Activated CD4-positive, alpha-beta T cell treated with anti-CD3 and anti-CD28 coated beads, Interleukin-2, amount 10 ng/mL, durations not matched to agents 24 days and 14 days (primary cell): ENCODE measurements at places on chromosomes 1 and 21.

DNA sequence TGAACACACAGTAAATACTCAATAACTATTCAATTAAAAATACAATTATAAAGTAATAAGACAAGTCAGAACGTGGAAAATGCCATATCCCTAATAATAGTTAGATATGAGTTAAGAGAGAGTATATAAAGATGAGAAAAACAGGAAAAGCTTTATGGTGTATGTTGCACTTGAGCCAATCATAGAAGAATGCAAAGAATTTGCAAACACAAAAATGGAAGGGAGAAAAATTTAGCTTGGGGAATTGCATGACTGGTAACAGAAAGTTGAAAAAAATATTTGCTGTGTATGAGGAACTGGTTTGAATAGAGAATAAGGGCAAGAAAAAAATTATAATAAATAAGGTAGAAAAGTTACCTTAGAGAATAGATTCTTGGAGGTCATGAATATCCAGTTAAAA is 739.6 kb upstream of the CXADR start:
- DNase-seq, result no peak

DNA sequence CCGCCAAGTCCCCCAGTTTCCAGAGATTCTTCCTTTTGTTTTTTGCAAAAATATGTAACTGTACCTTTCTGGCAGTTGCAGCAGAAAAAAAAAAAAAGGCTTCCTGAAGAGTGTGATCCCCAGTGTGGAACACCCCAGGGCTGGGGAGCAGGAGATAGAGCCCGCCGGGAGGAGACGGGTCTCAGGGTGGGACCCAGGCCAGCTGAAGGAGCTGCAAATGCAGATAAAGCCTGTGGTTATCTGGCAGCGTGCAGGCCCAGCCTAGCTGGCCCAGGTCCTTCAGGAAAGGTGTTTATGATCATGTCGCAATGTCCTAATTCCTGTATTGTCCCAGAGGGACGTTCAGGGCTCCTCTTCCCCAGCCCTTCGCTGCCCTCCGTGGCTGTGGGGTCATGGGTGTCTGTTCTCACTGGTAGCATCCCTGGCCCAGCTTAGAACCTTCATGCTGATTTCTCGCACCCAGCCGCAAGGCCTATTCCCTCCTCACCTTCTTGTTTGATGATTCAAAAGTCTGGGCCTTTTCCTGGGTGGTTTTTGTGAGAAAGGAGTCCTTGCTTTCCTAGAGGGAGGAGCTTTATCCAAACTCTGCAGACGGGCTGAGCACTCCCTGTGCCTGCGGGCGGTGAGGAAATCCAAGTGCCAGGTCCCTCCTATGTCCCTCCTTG is 26.2 kb downstream of the RNF187 start:
- DNase-seq, result no peak

DNA sequence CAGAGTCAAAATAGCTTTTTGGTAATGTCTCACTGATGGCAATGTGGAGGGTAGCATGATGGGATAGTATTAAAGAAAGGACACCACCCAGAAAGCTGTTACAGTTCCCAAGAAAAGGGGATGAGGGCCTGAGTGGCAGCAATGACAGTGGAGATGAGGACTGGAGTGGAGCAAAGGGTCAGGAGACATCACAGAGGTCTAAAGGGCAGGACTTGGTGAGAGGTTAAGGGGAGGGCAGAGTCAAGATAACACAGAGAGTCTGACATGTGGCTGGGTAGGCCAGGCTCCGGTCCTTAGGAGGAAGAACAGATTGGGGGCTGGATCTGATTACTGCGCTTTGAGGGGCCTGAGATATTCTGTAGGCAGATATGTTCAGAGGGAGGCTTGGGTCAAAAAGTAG is 19.3 kb downstream of the ELF3 start:
- no peak for DNase-seq

GRCh38 chr1:218377143-218377660 is 32.1 kb downstream of the TGFB2 start:
- peak; percentile 82 for DNase-seq

- no peak for DNase-seq
Measured at GRCh38 chr1:151593730-151594129, 18.1 kb upstream of the SNX27 start.

DNA sequence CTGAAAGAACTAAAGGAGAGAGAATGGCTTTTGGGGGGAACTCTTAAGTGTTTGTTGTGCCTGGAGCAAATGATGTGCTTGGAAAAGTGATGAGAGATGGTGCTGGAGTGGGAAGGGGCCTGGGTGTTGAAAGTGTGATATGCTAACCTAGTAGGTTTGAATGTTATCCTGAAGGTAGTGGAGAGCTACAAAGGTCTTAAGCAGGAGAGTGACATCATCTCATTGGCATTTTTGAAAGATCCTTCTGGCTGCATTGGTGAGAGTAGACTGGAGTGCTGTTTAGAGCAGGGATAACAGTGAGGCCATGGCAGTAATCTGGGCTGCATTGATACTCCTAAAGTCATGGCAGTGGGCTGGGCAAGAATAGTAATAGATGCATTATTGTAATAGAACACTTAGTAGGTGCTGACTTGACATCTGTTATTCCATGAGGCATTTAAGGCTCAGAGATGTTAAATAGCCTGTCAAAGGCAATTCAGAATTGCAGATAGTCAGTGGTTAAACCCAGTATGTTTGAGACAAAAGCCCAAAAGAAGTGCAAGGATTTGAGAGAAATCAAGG is 44.5 kb downstream of the MDM4 start:
- no peak for DNase-seq

- DNase-seq, result no peak
Measured at GRCh38 chr1:92515796-92516201, 29.1 kb upstream of the GFI1 start.

GRCh38 chr21:29104239-29104708 is 26.2 kb upstream of the MAP3K7CL start:
- DNase-seq, result no peak

GRCh38 chr1:7011826-7012225 is 226.6 kb downstream of the CAMTA1 start:
- no peak for DNase-seq

DNA sequence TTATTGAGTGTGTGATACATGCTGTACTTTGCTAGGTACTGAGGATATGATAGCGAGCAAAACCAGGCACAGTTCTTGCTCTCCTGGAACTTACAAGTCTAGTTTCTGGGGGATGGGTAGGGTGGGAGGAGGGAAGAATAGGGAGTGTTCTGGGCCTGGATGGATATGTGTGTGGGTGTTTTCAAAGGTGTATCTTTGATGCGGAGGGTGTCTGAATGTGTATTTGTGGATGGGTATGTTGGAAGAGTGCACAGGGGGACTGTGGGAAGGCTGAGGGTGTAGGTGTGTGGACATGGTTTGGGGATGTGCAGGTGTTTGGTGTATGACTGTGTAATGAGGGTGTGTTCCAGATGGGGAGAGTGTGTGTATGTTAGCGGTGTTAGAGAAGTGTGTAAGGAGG is 4.5 kb upstream of the DPH2 start:
- no peak for DNase-seq

DNA sequence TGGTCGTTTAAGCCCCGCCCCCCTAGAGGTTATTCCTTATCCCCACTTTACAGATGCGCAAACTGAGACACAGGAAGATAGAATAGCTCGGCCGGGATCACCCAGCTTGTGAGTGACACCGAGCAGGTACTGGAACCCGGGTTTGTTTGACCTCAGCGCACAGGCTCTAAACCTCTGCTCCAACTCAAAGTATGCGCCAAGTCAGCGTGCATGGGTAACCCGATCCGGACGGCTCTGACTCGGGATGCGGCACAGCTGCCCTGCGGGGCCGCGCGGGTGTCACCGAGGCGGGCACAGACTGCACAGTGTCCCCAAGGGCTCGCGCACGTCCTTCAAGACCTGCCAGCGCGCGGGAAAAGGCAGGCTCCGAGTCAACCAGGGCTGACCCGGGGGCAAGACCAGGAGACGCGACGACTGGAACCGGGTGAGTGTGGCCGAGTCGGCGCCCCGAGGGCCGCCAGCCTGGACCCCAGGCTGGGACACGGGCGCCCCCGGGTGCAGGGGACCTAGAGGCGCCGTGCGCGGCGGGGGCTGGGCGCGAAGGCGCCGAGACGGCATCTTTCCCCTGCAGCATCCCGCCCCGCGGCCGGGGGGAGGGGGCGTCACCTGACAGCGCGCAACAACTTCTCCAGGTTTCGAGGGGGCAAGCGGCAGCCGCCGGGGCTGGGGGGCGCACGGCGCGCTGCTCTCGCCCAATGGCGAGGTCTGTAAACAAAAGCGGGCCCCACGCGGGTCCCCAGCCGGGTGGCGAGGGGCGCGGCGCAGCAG is 101.9 kb upstream of the SOD1 start:
- DNase-seq, result peak; percentile 76

DNA sequence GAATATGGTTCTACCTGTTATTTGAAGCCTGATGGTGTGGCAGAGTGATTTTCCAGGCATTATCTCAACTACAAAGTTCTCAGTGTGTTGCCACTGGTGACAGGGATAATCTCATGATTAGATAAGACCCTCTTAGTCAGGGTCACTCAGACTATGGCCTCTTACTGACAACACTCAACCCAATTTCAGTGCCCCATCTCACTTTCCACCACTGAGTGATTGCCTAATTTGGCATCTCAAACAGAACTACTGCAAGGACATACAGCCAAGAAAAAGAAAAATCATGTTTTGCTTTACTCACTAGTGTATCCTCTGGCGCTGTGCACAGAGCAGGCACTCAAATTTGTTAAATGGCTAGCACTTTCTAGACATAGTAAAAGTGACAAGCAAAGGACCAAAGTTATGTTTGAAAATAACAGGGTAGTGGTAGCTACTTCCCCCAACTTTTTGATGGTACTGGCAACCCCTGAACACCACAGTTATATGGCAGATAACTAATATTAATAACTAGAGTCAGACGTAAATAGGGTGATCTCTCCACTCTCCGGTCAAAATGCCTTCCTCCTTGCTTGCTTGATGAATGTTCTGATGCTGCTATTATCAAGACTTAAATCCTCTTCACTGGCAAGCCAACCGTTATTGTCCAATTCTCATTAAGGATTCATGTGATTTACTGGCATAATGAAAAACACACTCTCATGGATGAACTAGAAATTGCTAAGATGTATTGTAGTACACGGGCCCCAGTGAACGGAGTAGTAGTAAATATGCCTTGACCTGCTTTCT is 37.1 kb upstream of the SLC30A10 start:
- no peak for DNase-seq

DNA sequence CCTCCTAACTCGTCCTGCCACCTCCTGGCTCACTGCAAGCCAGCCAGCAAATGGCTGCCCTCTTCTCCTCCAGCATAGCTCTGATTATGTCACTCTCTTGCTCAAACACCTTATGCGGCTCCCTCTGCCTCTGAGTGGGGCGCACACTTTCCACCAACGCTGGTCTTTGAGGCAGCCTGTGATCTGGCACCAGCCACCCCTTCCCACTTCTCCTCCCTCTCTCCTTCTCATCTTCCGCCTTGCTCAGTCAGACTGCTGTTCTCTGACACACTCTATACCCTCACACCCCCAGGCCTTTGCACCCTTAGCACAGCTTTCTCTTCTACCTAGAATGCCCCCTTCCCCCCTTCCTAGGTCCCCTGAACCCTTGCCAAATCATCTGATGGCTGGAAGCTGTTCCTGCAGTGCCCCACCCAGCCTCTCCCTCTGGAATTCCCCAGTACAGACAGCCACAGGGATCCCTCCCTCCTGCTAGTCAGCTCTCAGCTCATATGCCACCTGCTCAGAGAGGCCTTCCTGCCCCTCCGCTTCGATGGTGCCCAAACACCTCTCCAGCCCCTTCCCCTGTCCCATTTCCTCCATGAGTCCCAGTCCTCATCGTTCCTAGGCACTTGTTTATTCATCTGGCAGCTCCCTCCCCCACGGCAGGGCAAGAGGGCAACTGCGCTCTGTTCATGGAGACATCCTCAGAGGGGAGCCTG is 21.7 kb upstream of the PEF1 start:
- DNase-seq, result no peak

GRCh38 chr21:45427331-45428271 is 22.6 kb downstream of the COL18A1 start:
- DNase-seq, result no peak

DNA sequence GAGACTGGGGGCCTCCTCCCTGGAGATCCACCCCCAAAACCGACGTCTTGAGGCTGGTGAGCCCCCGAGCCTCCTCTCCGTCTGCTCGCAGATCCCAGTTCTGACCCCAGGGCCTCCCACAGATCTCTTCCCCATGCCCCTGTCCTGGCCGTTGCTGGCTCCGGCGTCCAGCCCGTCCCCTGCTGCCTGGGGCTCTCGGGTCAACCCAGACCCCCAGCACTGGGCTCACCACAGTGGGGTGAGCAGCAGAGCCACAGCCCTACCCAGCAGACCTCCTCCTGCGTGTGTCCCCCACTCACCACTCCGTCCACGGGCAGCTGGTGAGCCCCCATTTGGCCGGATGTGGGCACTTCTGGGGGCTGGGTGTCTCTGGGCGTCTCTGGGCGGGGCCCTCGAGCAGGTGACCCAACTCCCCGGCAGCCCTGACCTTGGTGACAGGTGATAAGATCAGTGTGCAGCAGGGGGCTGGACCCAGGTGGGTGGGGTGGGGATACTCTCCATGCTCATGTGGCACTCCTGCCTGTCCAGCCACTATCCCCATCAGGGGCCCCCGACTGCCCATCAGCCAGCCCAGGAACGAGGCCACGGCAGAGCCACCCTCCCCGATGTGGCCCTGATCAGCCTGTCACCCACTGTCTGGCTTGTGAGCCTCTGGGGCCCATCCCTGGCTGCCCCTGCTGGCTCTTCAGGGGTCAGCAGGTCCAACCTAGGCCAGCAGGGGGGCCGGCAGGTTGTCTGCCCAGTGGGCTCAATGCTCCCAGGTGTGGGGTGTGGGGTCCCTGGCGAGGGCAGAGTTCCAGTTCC is 709 bp downstream of the TNFRSF14 start:
- DNase-seq, result peak; percentile 87

DNA sequence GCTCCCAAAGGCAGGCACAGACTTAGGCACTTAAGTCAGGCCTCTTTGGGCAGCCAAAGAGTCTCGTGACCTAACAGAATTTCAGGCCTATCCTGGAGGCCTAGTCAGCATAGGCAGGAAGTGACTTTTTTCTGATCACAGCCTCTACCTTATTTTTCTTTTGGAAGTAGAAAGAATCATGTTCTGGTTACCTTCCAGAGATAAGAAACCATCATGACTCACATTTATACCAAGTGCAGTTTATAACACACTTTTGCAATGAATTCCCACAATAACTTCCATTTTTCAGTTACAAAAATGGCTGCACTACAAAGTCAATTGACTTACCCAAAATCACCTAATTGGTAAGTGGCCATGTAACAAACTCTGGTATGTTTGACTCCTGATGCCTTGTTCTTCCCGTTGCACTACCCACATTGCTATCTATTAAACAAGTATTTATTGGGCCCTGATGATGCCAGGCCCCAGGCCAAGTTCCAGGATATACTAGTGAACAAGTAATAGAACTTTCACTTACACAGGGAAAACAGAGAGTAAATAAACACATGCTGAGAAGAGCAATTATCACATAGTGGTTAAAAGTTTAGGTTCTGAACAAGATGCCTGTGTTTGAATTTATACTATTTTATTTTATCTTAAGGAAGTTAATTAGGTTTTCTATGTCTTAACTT is 74.3 kb downstream of the SH3GLB1 start:
- no peak for DNase-seq

- DNase-seq, result no peak
Measured at GRCh38 chr21:33396951-33397350, 6.3 kb upstream of the IFNGR2 start.

- DNase-seq, result no peak
Measured at GRCh38 chr1:177753655-177754054, 216.2 kb downstream of the SEC16B start.
